ENCODE measurements at places on chromosomes 4 and X. TPM values are rescaled to one million over a fixed set of nuclear protein-coding genes. Genes with fewer than 3 reads are reported as not detected.

The ANK2 gene
- polyA plus RNA-seq = 1.4 TPM

The CXCL3 gene
- polyA plus RNA-seq = 3.5 TPM

The TMEM154 gene
- 3.2 TPM for polyA plus RNA-seq

The GRIA2 gene
- polyA plus RNA-seq = not detected

The HHIP gene
- polyA plus RNA-seq = 0.60 TPM

The VCX3A gene
- polyA plus RNA-seq = not detected

The ENPP6 gene
- 0.46 TPM for polyA plus RNA-seq

The SERPINA7 gene
- not detected for polyA plus RNA-seq

The HELT gene
- polyA plus RNA-seq = not detected

The ADH1A gene
- not detected for polyA plus RNA-seq

The STARD8 gene
- polyA plus RNA-seq = 2.4 TPM

The NSG1 gene
- polyA plus RNA-seq = 1.4 TPM

The NXF3 gene
- polyA plus RNA-seq = not detected

The TEC gene
- polyA plus RNA-seq = 2.5 TPM

The CT45A8 gene
- polyA plus RNA-seq = not detected

The SULT1E1 gene
- polyA plus RNA-seq = not detected

The SYN1 gene
- polyA plus RNA-seq = 1.6 TPM

The ZNF674 gene
- 1.4 TPM for polyA plus RNA-seq

The SERTM2 gene
- polyA plus RNA-seq = not detected

The F8A3 gene
- 4.0 TPM for polyA plus RNA-seq

The RHOH gene
- polyA plus RNA-seq = 2.5 TPM

The BEX4 gene
- 31.5 TPM for polyA plus RNA-seq

The SYTL5 gene
- 3.4 TPM for polyA plus RNA-seq

The UGT2B10 gene
- polyA plus RNA-seq = 0.46 TPM

The MTNR1A gene
- 1.6 TPM for polyA plus RNA-seq

The HERC5 gene
- 3.0 TPM for polyA plus RNA-seq

The GLOD5 gene
- polyA plus RNA-seq = 7.5 TPM

The TEX28 gene
- not detected for polyA plus RNA-seq

The ATP1B4 gene
- polyA plus RNA-seq = not detected

The CFP gene
- 3.0 TPM for polyA plus RNA-seq

The EBP gene
- 47.4 TPM for polyA plus RNA-seq

The MSX1 gene
- polyA plus RNA-seq = not detected

The SPATA18 gene
- 2.6 TPM for polyA plus RNA-seq

The SSX4B gene
- not detected for polyA plus RNA-seq

The TLR2 gene
- polyA plus RNA-seq = 8.3 TPM

The PRKG2 gene
- 16.2 TPM for polyA plus RNA-seq

The TMEM150C gene
- polyA plus RNA-seq = 1.2 TPM

The IRS4 gene
- not detected for polyA plus RNA-seq

The NALF2 gene
- 0.54 TPM for polyA plus RNA-seq

The MAGEA2B gene
- not detected for polyA plus RNA-seq

The CYLC1 gene
- not detected for polyA plus RNA-seq

The SLC34A2 gene
- not detected for polyA plus RNA-seq

The NOX1 gene
- 6.6 TPM for polyA plus RNA-seq

The CT45A3 gene
- not detected for polyA plus RNA-seq

The CLRN2 gene
- not detected for polyA plus RNA-seq

The MAGEC3 gene
- polyA plus RNA-seq = not detected

Measured in sigmoid colon (tissue), 7 donors.